ENCODE measurements at places on chromosomes 2 and 18.
A peak's percentile ranks its signal among the peaks of the same experiment; 100 is the strongest.

DNA sequence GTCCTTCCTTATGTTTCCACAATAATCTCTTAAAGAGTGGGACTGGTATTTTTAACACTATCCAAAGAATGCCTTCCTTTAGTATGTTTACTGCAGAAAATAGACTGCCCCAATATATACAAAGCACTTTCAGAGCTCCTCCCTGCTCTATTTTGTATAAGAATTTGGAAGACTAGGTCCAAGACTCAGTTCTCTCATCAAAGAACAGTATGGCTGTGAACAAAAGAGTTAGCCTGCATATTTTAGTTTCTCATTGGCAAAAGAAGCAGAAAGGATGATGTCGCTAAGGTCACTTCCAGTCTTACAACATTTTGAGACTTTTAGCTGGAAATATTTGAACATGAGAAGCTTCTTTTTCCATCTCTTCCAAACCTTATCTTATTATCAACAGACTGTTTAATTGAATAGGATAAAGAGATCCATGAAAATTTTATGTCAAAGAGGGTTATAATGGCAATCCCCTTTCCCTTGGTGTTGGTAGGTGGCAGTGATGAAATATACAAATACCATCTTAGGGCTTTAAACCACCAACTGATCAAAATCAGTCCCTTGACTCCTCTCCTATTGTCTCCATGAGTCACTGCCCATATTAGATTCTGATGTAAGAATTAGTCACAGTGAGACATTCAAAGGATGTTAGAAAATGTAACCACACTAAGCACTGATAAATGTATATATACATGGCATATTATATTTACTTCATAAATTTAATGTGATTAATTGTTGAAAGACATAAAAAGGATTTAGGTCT lies 266.9 kb upstream of the DSEL start:
- no peak for DNase-seq

DNA sequence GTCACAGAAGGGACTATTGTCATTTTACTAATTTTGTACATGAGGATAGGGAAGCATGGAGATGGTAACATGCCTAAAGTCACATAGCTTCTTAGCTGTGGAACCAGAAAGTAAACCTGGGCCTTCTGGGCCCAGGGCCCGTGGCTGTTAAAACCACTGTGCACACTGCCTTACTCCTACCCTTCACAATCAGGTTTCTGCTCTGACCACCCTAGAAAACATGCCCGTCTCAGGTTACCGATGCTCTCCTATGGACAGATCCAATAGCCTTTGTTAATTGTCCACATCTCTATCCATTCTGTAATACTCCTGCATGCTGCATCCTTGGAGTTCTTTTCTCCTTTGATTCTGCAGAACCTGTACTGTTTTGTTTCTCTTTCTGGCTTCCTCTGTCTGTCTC lies 79.0 kb upstream of the TACR1 start:
- DNase-seq: no peak

- no peak for DNase-seq
Observed at GRCh38 chr2:100038011-100038410, 104.4 kb downstream of the AFF3 start.

GRCh38 chr2:95342556-95343320 lies 45.6 kb downstream of the KCNIP3 start:
- DNase-seq: no peak

GRCh38 chr2:88590998-88591613 lies 36.2 kb downstream of the EIF2AK3 start:
- DNase-seq: peak; percentile 65

DNA sequence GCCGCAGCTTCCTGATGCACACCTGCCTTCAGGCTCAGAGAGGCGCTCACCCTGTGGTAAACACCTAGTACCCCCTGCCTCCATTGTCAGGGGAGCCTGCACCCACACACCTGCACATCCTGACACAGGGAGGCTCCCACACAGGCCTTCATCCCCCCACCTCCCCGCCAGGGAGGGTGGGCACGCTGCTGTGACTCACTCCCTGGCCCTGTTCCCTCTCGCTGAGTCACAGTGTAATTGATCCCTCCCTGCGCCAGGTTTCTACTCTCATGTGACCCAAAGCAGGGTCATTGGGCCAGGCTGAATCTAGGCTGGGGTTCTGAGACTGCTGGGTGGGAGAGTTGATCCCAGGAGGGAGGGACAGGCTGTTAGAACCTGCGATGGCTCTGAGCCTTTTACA lies 8.5 kb upstream of the CELF4 start:
- DNase-seq: no peak

GRCh38 chr2:144774809-144775208 lies 254.9 kb upstream of the ZEB2 start:
- DNase-seq: no peak

- DNase-seq: no peak
Observed at GRCh38 chr2:38835990-38836389, 39.7 kb downstream of the DHX57 start.

GRCh38 chr18:22703883-22704585 lies 229.1 kb upstream of the RBBP8 start:
- DNase-seq: peak; percentile 23

DNA sequence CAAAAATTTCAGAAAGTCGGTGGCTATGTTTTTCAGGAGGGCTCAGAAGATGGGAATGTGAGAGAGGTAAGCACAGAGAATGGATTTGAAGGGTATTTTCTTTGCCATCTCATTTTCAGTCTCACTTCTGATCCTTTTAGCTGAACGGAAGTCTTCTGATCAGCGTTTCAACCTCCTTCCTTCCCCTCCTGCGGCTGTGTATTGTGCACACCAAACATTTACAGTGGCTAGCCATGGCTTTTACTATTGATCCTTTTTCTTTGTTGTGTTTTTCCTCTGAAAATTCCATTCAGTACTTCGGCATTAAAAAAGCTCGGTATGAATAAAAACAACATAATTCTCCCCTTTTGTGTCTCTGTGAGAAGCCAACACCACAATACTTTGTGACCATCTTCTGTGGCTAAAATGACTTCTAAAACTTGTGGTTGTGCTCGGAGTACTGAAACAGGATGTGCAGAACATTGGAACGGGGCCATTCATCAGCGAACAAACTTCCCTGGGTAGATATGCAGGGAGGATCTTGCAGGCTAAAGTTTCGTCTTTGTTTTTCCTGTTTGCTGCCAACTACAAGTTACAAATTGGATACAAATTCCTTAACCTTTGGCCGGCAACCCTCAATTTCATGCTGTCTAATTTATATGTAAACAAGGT lies 260.8 kb upstream of the FAM98A start:
- DNase-seq: no peak

GRCh38 chr2:130796290-130796689 lies 40.4 kb upstream of the ARHGEF4 start:
- peak; percentile 33 for DNase-seq

DNA sequence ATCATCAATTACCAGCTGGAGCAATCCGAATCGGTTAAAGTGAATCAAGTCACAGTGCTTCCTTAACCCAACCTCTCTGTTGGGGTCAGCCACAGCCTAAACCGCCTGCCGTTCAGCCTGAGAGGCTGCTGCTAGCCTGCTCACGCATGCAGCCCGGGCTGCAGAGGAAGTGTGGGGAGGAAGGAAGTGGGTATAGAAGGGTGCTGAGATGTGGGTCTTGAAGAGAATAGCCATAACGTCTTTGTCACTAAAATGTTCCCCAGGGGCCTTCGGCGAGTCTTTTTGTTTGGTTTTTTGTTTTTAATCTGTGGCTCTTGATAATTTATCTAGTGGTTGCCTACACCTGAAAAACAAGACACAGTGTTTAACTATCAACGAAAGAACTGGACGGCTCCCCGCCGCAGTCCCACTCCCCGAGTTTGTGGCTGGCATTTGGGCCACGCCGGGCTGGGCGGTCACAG lies 496 bp upstream of the ITGA4 start:
- DNase-seq: peak; percentile 92

GRCh38 chr18:3015851-3016250 lies 2.9 kb upstream of the LPIN2 start:
- no peak for DNase-seq

DNA sequence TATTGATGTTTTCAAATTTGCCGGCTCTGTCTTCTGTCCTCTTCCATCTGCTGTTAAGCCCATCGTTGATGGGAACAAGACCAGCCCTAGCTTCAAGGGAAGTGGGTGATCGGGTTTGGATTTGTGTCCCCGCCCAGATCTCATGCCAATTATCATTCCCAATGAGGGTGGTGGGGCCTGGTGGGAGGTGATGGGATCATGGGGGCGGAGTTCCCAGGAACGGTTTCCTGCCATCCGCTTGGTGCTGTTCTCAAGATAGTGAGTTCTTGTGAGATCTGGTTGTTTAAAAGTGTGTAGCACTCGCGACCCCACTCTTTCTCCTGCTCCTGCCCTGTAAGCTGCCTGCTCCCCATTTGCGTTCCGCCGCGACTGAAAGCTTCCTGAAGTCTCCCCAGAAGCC lies 9.5 kb downstream of the ASB18 start:
- DNase-seq: no peak
